ENCODE measurements at places on chromosomes 3 and 15.

GRCh38 chr3:106337116-106337515 lies 468.3 kb upstream of the CBLB start:
- DNase-seq, result no peak

DNA sequence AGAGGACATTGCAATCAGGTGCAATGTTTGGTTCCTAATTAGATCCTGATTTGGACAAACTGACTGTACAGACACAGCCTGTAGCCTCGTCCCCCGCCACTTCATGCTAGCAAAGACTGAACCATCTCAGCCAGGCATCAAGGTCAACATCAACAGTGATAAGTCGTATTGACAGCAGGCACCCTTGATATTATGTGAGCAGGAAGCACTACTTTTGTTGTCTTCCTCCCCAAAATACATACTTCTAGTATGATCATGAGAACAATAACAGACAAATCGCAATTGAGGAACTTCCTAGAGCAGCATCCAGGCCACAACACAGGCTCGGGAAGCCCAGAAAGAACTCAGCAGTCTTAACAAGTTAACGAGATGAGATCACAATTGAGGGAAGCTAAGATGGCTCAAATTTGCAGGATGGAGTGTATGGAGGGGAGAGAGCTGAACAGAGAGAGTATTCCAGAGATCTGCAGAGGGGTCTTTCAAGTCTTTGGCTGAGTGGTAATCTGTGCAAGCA lies 20.4 kb downstream of the TGM5 start:
- no peak for DNase-seq

DNA sequence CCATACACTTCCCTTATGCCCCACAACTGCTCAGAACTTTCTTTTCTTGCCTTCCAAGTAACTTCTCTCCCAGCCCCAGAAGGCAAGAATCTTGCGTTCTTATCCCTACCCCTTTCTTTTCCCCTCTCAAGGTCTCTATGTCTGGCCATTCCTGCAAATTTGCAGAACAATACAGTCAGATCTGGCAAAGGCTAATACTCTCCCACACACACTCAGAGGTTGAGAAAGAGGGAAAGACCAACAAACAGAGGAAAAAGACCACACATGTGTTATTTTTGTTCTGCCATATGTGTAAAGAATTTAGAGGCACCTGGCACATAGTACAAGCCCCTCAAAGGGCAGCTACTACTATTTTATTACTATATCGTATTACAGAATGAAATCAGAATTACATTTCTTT lies 25.7 kb downstream of the GJD2 start:
- no peak for DNase-seq

- no peak for DNase-seq
These were observed 13.3 kb upstream of the PAQR9 start for GRCh38 chr3:142976621-142977398.

- DNase-seq, result no peak
These were observed 26.5 kb downstream of the ANKDD1A start for GRCh38 chr15:64938192-64938591.

DNA sequence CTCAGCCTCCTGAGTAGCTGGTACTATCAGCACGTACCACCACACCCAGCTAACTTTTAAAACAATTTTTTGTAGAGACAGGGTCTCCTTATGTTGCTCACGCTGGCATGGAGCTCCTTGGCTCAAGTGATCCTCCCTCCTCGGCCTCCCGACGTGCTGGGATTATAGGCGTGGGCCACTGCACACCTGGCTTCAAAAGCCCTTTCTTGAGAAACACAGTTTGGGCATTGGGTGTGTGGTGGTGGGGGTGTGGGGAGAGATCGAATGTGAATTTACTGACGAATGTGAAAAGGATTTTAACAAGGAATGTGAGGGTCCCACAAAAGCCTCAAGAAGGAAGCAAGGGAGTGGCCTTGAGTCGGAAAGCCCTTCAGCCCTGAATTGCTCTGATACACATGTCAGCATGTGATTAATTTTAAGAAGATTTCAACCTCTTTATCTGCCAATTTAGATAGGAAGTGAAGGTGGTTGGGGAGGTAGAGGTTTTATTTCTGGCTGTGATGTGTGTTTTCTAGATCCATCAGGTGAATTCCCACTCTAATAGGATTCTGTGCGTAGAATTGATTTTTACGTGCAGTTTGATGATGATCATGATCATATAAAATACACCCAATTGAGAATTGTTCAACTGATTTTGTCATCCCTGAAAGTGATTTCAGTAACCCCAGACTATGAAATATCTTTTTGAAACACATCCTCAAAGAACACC lies 1.1 kb downstream of the CCR4 start:
- no peak for DNase-seq

GRCh38 chr3:72295276-72295961 lies 510.5 kb upstream of the PROK2 start:
- no peak for DNase-seq

GRCh38 chr15:67575039-67575502 lies 32.6 kb downstream of the MAP2K5 start:
- no peak for DNase-seq

DNA sequence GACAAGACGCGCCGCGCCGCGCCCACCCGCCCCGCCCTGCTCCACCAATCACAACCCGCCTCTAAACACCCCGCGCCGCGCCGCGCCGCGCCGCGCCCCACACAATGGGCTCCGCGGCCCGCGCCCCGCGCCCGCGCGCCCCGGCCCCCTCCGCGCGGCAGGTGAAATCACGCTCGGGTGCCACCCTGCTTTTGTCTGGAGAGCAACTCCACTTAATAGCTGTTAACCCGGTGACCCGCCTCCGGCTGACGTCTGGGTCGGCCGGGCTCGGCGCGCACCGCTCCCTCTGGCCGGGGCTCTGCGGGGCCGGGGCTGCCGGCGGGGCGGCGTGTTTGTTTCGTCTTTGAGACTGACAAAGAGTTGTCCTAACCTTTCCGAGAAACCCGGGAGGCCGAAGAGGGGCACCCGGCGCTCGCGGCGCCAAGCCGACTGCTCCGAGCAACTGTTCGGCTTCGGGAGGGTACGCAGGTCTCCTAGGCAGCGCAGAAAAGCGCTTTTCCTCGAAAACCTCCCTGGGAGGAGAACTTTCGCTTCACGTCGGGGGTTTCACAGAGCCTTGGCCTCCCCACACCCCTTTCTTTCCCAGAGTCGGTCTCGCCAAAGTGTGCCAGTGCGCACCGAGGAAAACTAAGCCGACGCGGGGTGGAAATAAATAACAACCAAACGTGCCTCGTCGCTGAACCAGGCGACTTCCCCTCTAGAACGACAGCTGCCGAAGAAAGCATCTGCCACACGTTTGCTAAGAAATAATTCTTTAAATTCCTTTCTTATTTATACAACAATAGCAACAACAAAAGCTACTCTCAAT lies 518.4 kb downstream of the FOXP1 start:
- peak; percentile 40 for DNase-seq

DNA sequence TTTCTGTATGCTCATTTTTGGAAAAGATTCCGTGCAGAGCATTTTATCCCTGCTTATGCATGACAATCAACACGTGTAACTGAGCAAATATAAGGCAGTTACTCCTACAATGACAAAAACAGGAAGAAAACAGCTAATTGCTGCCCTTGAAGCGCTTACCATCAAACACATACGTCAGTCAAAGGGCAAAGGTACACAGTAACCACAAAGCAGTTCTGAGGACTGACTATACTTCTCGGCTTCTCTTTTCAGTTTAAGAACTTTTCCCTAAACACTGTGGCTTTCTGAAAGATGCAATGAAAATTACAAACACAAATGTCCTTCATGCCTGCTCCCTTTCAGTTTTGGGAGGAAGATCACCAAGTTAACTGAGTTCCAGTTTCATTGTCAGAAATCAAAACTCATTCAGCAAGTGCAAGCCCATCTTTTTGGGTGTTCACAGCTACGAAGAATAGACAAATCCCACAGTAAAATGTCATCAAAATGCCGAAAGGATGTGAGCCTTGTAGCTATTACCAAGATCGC lies 602.8 kb downstream of the FOXP1 start:
- DNase-seq, result no peak

- no peak for DNase-seq
These were observed 4.7 kb upstream of the MAP2K5 start for GRCh38 chr15:67537771-67538170.

DNA sequence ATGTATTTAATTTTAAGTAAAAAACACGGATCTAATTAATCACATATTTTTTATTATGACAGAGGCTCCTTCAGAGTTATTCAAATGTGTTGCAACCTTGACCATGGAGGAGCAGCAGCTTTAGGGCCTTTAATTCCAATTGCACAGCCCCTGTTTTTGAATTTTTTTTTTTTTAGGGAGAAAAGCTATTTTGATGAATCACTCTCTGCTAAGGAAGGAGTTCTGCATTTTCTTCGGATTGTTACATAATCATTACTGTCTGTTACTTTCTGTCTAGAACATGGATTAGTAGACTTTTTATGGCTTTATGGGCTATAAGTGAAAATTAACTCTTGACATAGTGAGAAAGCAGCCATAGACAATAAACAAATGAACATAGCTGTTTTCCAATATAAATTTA lies 90.8 kb downstream of the MCTP2 start:
- DNase-seq, result no peak

DNA sequence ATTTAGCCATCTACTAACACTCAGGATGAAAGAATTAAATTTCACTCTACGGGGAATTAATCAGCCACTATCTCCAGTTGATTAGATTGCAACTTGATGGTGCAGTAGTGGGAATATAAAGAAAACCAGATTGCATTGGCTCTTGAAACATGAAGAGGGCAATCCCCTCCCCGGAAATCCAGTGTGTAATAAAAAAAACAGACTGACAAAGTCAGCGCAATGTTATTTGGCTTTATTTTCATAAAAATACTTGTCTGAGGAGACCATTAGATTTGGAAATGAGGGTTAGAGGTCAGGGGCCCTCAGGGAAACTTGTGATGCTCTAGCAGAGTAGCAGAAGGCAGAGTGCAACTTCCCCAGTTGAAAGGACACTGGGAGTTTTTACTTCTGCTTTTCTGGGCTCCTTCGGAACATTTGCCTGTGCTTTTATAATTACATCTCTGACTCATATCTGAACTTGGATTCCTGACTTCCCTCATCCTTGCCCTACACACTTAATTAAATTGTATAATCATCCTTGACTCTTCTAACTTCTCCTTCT lies 326.8 kb downstream of the TUSC7 start:
- DNase-seq, result no peak

- DNase-seq, result no peak
These were observed 231.0 kb upstream of the THRB start for GRCh38 chr3:24725514-24726255.

DNA sequence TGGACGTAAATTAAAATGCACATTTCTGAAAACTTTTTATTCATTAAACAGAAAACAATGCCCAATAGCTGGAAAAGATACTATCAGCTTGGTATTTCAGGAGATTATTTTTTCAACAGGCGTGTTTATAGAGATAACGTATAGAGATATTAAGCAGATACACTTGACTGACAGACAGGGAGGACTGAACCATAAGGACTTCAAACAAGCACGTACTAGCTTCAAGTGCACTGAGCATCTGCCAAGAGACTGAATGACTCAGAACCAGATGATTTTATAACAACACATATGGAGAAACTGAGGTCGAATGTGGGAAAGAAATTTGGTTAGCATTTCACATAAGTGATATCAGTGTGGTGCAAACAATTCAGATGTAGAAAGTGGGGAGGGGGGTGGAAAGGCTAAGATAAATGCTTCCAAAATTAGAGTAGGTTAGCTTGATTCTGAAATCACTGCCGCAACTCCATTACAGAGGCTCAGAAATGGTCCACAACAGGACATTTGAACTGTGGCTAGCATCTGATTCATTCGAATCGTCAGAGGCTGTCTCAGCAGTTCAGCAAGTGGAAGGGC lies 103.5 kb downstream of the SEMA6D start:
- DNase-seq, result no peak

GRCh38 chr3:134749174-134749573 lies 45.9 kb upstream of the EPHB1 start:
- DNase-seq, result no peak

DNA sequence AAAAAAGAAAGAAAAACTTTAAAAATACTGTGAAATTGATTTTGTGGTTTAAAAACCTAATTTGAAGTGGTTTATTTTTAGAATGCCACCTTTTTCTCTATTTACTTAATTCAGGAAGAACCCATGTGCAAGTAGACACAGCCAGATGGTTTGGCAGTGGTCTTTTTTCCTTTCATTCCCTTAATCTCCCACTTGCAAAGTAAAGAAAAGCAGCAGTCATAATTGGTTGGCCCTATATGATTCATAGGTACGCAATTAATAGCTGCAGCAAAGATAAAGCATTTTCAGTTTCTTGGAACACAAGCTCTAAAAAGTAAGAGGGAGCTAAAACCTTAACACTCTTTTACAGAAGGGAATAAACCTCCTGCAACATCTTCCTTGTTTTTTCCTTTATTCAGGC lies 115.3 kb downstream of the MECOM start:
- DNase-seq, result no peak

GRCh38 chr15:73632670-73633058 lies 525 bp downstream of the NPTN start:
- no peak for DNase-seq

- peak; percentile 8 for DNase-seq
These were observed 33.0 kb downstream of the NME9 start for GRCh38 chr3:138296639-138297038.

DNA sequence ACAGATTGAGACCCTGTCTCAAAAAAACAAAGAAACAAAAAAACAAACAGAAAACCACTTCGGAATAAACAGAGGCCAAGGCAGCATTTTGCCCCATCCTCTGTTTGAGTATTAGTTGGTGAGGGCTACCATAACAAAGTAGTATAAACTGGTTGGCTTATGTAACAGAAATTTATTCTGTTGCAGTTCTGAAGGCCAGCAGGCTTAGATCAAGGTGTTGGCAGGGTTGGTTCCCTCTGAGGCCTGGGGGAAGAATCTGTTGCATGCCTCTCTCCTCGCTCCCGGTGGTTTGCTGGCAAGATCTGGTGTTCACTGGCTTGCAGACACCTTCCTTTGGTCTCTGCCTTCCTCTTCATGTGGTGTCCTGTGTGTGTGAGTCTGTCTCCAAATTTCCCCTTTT lies 261.6 kb downstream of the PDZRN3 start:
- DNase-seq, result no peak

DNA sequence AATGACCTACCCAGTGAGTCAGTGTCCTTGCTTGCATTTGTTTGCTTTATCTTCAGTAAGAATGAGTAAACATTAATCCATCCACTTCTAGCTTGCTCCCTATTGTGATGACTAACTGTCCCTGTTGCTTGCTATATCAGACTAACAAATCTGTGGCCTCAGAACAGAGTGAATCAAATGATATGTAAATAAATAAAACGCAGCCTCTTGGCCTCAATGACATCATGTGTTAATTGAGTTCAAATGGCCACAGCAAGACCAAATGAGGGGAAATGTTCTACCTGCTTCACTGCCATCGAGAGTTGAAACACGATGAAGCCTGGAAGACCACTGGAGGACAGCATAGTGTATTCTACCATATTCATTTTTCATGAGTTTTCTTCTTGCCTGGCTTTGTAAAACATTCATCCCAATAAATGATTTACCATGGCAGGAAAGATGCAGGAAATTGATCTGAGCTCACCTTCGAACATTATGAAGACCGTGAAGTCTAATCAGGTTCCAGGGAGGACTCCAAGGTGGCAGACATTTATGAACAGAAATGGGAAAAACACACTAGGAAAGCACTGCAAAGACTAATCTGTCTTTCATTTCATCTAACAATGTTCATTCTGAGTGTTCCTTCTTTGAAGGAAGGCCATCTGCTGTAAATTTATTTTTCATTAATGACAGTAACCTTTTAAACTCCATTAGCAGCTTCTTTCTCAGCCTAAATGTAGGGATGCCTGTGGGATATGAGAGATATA lies 1144.5 kb downstream of the TUSC7 start:
- no peak for DNase-seq

All from stimulated activated CD8-positive, alpha-beta memory T cell treated with anti-CD3 and anti-CD28 coated beads, Interleukin-2, amount 100 ng/mL, for 48 hours (primary cell).